ENCODE measurements at places on chromosomes 11 and 22.

GRCh38 chr11:125950696-125951651 lies 5.1 kb downstream of the VSIG10L2 start:
- DNase-seq = no peak

DNA sequence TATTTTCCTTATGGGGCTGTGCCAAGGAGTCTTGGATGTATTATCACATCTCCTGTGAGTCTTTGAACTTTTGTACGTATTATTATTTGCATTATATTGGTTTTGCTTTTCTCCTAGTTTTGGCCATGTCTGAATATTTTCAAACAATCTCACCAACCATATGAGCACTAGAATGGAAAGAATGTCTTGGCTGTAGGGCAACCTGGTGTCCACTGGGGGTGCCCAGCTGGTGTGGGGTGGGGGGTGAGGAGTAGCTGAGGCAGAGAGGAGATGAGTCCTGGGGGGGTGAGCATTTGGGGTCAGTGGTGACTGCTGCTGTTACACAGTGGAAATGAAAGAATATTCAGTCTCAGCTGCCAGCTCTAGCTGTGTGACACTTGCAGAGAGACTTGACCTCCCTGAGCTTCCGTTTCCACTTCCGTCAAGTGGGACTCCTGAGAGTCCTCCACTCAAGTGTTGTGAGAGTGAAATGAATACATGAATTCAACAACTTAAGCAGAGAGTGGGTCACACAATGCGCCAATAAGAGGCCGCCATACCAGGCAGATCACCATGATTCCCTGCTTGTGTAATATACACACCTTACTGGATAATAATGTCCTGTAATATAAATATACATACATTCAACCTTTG lies 12.7 kb upstream of the PVALB start:
- no peak for DNase-seq

DNA sequence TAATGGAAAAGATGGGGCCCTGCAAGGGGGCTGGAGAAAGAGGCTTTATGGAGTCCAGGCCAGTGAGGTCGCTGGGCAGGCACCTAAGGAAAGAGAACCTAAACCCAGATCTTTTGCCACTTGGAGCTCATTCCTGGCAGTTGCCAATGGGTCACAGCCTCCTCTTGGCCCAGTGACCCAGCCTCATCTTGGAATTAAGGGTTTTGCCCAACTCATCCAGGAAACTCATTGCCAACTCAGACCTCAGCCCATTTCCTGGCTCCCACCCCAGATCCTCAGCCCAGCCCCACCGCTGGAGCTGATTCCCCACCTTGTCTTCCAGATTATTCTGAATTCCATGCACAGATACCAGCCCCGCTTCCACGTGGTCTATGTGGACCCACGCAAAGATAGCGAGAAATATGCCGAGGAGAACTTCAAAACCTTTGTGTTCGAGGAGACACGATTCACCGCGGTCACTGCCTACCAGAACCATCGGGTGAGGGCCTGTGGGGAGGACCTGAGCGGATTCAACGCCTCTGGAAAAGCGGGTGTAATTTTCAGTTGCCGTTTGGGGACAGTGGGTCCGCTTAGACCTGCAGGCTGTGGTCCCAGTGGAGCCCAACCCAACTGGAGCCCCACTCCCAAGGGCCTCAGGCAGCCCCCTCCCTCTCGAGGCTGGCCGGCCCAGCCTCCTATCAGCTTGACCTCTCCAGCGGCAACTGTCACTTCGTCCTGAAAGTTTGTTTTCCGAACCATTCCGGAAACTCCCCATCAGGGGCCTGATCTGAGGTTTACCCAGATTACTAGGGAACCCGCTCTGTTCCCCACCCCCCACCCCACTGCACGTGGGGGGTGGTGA lies 4.3 kb downstream of the TBX1 start:
- DNase-seq = no peak

GRCh38 chr11:61345170-61345610 lies 12.2 kb downstream of the TKFC start:
- no peak for DNase-seq

DNA sequence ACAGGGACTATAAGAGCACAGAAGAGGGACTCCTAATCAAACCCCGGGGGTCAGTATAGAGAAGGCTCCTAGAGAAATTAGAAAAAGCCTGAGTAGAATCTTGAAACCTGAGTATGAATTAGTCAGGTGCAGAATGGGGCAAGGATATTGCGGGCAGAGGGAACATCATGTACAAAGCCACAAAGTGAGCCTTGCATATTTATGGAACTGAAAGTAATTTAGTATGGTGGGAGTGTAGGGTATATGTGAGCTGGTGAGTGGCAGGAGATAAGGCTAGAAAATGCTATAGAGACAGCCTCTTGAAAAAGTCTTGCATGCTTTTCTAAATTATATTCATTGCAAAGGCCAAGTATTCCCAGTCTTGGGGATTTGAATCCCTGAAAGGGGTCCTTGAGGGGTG lies 93.7 kb downstream of the STIM1 start:
- DNase-seq = no peak

DNA sequence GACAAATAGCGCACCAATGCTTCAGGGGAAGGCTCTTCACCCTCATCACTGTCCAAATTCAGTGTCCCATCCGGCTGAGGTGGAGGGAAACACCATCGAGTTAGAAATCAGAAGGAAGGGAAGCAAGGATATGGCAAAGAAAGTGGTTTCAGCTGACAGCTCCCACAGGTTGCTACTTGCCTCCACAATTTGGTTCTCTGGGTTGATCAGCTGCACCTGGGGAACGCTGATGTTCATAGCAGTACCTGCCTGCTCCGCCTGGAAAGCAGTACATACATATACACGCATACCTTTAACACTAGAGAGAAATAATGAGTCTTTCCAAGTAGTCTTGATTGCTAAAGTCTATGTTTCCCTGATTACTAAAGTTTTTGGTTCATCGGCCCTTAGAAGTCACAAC lies 37.8 kb upstream of the APOA1 start:
- no peak for DNase-seq

GRCh38 chr11:103662880-103663279 lies 373.6 kb upstream of the DDI1 start:
- DNase-seq = no peak

DNA sequence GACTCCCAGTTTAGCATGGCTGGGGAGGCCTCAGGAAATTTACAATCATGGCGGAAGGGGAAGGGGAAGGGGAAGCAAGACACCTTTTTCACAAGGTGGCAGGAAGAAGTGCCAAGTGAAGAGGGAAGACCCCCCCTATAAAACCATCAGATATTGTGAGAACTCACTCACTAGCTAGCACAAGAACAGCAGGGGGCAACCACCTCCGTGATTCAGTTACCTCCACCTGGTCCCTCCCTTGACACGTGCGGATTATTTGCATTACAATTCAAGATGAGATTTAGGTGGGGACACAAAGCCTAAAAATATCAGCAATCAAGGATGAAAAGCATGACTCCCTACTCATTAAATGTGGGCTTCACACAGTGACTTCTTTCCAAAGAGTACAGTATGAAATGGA lies 155.0 kb upstream of the CCDC90B start:
- DNase-seq = no peak

- DNase-seq = no peak
Observed at GRCh38 chr22:44359496-44360110, 46.9 kb upstream of the SHISAL1 start.

DNA sequence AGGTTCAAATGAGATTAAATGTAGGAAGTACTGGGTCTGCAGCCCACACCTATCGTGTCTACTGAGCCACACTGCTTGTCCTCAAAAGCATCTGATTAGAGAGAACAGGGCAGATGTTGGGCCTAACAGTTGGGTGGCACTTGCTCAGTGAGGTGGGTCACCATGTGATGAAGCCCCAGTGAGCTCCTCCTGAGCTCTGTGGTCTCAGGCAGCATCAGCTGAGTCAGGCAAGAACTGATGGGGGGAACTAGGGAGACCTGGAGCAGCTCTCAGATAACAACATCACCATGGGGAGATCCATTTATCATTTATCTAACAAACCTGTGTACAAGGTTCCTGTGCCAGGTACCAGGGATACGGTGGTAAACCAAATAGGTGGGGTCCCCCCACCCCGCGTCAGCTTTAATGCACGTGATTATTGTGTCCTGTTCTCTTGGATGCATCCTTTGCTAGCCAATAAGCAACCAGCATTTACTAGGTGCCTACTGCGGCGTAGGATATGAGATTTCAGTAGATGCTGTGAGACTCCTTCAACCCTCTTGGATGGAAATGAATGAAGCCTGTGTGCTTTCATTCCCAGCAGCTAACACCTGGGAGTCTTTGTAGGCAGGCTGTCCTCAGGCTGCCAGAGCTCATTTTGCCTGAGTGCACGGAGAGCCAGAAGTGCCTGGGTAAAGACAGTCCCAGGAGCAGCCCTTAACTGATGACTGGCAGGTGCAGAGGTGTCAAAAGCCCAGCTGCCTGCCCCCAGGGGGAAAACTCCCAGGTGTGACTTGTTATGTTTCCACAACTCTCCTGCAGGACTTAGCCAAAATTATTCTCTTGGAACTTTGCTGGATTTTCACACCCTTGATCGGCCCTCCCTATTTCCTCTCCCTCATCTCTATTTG lies 73.6 kb upstream of the NARS2 start:
- no peak for DNase-seq

DNA sequence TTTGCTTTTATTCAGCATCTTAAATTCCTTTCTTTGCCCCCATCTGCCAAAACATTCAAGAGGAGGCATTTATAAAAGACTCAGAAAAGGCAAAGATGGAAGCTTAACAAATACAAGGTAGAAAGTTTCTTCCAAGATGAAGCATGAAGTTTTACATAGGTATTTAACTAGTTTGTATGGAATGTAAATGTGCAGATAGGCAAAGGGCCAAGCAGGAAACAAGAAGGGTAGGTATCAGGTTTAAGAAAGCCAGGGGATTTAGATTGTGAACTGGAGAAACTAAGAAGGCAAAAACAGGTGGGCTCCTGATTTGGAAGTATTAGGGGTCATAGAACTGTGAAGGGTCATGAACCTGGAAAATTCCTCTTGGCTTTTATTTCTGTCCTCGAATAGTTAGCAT lies 62.6 kb downstream of the PPP2R1B start:
- DNase-seq = no peak

- DNase-seq = no peak
Observed at GRCh38 chr11:90764691-90765090, 541.8 kb upstream of the CHORDC1 start.

- peak; percentile 56 for DNase-seq
Observed at GRCh38 chr11:76721755-76722677, 51.5 kb upstream of the LRRC32 start.

DNA sequence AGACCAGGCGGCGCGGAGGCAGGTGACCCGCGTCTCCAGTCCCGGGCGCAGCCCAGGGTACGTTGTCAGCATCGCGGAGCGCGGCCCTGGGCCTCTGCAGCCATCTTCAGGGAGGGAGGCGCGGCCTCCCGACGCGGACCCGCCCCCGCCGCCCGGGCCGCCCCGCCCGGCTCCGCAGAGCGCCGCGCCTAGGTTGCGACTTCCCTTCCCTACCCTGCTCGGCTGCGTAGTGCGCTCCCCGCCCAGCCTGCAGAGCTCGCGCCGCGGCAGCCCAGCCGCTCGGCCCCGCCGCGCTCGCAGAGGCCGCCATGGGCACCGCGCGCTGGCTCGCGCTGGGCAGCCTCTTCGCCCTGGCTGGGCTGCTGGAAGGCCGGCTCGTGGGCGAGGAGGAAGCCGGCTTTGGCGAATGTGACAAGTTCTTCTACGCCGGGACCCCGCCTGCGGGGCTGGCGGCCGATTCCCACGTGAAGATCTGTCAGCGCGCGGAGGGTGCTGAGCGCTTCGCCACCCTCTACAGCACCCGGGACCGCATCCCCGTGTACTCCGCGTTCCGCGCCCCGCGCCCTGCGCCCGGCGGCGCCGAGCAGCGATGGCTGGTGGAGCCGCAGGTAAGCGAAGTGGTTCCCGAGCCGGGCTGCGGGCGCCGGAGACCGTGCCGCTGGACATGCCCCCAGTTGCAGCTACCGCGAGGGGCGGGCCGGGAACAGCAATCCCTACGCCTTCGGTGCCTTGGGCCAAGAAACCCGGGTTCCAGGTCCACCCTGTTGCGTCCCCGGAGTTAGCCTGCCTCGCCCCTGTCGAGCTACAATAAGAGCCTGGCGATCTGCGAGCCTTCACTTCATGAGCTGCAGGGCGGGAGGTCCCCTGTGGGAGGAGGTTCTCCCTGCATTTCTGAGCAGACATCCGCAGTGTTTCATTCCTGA lies at the start of gene ENDOD1:
Gene ENDOD1, plus strand, starts transcription at position 227 of the 923 bp plus-strand sequence. Its CDS starts 82 bp downstream, at position 309.
- no peak for DNase-seq

DNA sequence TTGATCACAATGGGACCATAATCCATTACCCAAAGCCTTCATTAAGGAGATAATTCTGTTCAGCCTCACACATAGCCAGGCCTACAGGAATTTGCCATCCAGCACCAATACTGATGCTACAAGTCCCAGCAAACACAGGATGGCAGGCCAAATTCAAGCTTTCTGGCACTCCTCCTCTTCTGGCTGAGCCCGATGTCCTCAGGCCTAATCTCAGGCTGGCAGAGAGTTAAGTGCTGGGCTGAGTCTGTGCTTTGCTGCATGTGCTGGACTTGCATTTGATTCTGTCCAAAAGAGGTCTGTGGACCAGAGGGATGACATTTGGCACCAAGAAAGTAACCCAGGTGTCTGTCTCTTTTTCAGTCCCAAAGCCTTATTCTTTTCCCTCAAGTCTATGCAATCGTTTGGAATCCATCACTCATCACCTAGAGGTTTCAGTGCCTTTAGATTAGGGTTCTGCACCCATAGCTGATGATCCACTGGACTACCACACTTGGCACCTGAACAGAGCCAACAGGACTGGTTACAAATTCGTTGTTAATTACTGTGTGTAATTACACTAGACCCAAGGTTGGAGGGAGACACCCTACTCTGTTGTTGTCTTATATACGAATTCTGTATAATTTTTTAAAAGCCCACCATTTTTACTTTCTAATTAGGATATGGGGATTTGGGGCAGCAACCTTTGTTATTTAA lies 19.4 kb upstream of the LIN7C start:
- no peak for DNase-seq

GRCh38 chr11:13221722-13222121 lies 55.9 kb upstream of the BMAL1 start:
- no peak for DNase-seq

DNA sequence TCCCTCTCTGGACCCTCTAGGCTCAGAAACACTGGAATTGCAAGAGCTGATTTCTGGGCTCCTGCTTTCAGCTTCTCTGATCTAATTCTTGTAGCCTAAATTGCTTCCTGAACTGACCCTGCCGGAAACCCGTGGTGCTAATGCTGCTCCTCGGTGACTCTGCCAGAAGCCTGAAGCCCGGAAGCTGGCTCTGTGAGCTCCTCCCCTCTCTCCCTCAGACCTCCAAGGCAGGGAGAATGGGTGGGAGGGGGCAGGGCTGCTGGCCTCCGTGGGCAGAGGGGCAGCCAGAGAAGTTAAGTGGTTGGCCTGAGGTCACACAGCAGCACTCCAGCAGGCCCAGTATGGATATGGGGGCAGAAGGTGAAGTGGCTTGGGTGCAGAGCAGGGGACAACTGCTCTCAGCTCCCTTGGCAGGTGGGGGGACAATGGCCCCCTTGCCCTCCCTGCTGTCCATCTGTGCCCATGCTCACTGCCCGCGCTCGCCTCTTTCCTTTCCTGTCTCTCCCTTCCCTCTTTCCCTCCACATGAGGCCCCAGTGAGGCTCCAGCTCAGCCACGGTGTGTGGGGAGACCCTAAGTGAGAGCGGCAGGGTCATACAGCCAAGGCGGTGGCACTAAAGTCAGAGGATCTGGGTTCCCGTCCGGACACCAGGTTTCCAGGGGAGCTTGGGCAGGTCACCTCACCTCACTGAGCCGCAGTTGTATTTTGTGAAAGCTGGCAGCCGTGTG lies 16.2 kb downstream of the CAPN5 start:
- DNase-seq = no peak

- DNase-seq = no peak
Observed at GRCh38 chr22:31532060-31532459, 35.7 kb downstream of the SFI1 start.

- no peak for DNase-seq
Observed at GRCh38 chr22:46367707-46368191, 32.2 kb downstream of the TRMU start.

All from AG09319 (cell line).